ENCODE measurements at places on chromosomes 12 and 14. TPM values are rescaled to one million over a fixed set of nuclear protein-coding genes. Genes with fewer than 3 reads are reported as not detected.

DNA sequence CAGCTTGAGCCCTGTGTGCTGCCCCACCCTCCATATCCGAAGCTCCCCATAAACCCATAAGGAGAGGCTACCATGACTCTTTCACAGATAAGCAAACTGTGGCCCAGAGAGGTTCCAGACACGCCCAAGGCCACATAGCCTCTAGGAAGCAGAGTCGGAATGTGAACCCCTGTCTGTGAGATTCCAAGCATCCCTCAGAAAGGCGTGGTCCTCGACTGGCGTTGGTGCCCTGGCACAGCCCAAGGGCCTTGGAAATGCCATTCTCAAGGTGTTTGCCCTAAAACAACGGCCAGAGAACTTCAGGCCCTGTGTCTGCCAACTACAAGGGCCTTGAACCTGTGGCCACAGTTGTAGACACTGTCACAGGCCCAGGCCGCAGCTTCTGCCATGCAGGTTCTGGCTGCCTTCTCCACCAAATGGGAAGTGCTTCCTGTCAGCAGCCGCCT, 8.5 kb upstream of the DIO3 start:
- H3K27ac ChIP-seq: no peak overlapping the region
- no peaks in the 10 kb centered on the region for H3K4me1 ChIP-seq

DNA sequence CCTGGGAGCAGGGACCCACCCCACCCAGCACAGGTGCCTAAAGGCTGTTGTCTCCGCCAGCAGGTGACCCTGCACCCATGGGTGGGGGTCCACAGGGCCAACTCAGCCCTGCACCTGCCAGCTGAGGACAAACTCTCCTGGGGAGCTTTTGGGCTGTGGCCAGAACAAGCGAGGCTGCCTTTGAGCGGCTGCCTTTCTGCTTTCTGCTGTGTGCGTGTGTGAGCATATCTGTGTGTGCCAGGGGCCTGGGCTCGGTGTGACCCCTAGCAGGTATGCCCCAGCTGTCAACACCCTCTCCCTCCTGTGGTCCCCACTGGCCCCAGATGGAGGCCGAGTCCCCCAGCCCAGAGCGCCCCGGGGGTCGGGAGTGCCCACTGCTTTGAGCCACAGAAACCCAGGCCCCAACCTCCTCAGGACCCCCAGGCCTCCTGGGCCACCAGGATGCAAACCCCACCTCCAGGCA, 25.9 kb upstream of the GPR132 start:
- no peaks in the 10 kb centered on the region for H3K36me3 ChIP-seq
- no peak for DNase-seq
- H3K27ac ChIP-seq: no peak overlapping the region
- peaks cover 38% of the 10 kb centered on the region for H3K4me1 ChIP-seq
- H3K27me3 ChIP-seq: peaks cover 7% of the 10 kb centered on the region
- H3K4me3 ChIP-seq: no peak overlapping the region

Gene MYL2
- not detected for total RNA-seq

Gene PIWIL1
- total RNA-seq: not detected
